ENCODE measurements at places on chromosomes 2 and 18.

DNA sequence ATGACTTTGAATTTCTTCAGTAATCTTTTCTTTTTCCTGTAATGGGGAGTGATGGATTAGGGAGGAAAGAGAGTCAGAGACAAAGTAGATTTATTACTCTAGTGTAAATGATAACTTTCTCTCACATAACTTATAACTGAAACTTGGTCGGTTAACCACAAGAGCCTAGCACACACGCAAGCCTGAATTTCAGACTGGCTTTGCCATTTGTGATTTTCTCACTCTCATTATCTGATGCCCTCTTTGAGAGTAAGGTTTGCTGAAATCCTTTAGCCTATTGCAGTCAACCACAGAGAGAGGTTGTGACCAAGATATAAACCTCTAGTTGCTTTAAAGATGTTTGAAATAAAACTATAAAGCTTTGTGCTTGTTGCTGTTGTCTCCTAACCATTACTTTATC is 117.9 kb upstream of the NETO1 start:
- no peak for DNase-seq

GRCh38 chr2:223084873-223085272 is 32.9 kb downstream of the KCNE4 start:
- no peak for DNase-seq

DNA sequence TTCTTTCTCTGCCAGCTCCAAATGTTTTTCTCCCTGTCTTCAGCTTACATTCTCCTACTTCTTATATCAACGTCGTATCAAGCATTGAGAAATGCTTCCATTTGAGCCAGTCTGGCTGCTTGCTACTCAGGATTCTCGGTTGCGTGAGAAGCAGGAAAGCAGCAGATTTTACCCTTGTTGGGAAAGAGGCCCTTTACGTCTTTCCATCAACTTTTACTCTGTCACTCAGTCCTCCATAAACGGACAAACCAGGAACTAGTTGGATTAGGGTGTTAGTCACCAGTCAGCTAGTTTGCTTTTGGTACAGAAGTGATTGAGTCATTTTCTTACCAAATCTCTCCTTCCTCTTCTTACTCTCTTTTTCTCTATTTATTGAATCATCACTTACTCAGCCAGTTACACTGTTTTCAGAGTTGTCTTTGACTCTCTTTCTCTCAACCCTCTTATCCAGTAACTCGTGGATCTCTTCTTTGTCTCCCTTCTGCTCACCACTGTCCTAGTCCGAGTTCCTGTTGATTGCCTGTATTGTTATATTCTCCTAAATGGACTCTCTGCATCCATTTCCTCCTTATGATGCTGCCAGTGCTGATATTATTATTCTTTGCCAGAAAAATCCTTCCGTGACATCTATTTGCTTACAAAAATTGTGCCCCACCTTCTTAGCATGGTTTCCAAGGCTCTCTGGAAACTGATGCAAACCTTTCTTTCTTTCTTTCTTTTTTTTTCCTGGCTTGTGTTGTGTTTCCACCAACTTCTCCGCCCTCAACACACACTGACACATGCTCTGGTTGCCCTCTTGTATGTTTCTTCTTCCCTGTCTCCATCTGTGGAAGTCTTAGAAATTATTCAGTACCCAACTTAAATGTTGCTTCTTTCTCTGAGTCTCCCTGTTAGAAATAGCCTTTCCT is 61.5 kb downstream of the VRK2 start:
- no peak for DNase-seq

GRCh38 chr18:76281565-76281964 is 213.5 kb downstream of the ZNF516 start:
- no peak for DNase-seq

DNA sequence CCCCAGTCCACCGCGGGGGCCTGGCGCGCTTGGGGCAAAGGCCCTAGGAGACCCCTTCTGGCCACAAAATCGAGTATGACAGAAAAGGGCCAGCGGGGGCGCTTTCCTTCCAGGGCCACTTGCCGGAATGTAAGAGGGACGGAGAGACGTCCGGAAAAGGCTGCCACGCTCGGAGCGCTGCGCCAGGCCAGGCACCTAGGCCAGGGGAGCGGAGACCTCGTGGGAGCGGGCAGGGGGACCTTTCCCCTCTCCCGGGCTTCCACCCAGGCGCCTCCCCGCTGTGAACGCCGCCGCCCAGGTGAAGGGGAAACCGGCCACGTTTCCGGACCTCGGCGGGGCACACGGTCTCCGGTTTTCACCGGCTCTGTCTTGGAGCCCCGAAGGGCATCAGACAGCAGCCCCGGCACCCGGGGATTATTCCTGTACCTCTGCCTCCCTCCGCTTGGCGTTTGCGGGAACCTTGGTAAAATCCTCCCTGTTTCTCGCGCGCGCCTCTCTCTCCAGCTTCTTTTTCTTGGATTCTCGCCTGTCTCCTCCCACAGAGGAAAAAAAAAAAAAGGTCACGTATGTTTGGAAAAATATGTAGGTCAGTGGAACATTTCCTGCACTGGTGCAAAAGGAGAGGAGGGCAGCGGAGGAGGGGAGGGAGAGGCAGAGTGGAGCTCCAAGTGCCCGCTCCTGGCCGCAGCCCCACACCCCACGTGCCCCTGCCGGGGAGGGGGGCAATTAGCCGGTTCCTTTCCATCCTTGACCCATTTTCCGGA is 1.2 kb upstream of the NPAS2 start:
- no peak for DNase-seq

DNA sequence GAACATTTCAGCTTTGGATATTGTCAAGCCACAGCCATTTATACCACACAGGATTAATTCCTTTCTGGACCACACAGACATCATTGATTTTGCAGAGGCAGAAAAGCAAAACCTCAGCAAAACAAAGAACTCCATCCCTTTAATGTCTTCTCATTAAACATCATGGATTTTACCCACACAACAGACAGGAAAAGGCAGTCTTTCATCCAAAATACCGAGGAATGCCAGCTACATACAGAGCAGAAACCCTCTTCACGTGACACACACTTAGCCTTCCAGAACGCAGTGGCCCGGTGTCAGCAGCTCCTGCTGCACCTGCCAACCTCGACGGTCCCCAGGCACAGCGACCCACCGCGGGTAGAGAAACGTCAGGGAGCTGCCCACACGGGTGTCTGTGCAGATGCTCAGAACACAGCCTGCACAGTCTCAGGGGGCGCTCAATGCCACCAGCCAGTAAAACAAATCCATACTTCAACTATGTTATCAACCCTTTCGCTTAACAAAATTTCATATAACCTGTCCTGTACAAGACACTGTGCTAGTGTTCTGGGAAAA is 304.5 kb downstream of the EIPR1 start:
- no peak for DNase-seq

- no peak for DNase-seq
These were observed 99.7 kb upstream of the CTDP1 start for GRCh38 chr18:79579807-79580497.

- DNase-seq = no peak
These were observed 84.2 kb upstream of the ID2 start for GRCh38 chr2:8597559-8598225.

DNA sequence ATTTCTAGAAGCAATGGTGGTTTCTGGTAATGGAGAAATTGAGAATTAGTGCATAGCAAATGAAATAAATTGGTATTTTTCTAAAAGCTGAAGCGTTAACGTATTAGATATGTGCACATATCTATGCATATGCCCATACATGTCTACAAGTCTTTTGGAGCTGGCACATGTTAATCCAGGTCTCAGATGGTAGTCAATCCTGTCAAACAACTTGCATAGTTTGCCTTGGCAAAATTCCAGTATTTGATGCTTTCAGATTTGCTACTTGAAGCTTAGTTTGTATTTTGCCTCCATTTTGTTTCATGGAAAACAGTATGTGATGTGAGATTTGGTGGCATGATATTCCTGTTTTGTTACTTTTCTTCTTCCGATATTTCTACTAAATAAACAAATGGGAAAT is 304.6 kb downstream of the PARD3B start:
- no peak for DNase-seq

GRCh38 chr2:193539188-193539587 is 1344.5 kb upstream of the TMEFF2 start:
- DNase-seq = no peak

- DNase-seq = peak; percentile 48
These were observed at the start of gene AGPS for GRCh38 chr2:177392373-177393202. Gene AGPS, plus strand, starts transcription at chr2:177392773. Its CDS starts 17 bp downstream, at chr2:177392790.

GRCh38 chr18:25595274-25596060 is 243.5 kb upstream of the ZNF521 start:
- DNase-seq = no peak

- no peak for DNase-seq
These were observed 24.0 kb downstream of the PKDCC start for GRCh38 chr2:42071791-42072190.

- DNase-seq = no peak
These were observed 127.4 kb downstream of the NOL4 start for GRCh38 chr18:34097312-34097711.

- no peak for DNase-seq
These were observed 166.8 kb downstream of the BCL2 start for GRCh38 chr18:63152791-63153190.

DNA sequence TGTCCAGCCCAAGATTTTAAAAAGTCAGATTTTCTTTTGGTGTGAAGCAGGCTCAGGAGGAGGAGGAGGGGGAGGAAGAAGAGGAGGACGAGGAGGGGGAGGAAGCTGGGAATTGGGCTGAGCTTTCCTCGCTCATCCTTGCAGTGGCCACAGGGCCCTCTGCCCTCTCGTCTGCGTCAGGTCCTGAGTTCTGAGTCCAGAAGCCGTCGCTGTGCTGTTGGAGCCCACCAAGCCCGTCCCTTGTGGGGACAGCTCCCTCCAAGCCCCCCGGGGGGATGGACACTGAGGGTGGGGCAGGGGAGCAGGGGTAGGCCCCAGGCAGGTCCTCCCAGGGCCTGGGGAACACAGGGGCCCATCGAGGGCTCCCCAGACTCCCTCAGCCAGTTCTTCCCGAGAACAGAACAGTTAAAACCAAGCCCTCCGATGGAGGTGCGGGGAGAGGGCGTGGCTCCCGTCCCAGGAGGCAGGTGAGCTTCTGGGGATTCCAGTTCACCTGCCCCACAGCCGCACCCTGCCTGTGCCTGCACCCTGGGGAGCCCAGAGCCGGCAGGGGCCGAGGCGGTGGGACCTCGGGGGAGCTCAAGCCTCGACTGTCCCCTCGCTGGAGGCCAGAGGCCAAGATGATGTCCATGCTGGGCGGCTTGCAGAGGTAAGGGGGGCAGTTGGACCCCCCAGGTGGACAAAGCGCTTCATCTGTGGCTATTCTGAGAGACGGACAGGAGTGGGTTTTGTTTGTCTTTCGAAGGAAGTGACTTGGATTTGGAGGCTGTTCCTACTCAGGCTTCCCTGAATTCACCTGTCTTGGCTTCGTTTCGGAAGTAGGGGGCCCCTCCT is at the start of gene GAL3ST2:
GAL3ST2 (plus strand) TSS at position 487 of the 834 bp plus-strand sequence; CDS start at position 621, 134 bp downstream.
- DNase-seq = no peak

DNA sequence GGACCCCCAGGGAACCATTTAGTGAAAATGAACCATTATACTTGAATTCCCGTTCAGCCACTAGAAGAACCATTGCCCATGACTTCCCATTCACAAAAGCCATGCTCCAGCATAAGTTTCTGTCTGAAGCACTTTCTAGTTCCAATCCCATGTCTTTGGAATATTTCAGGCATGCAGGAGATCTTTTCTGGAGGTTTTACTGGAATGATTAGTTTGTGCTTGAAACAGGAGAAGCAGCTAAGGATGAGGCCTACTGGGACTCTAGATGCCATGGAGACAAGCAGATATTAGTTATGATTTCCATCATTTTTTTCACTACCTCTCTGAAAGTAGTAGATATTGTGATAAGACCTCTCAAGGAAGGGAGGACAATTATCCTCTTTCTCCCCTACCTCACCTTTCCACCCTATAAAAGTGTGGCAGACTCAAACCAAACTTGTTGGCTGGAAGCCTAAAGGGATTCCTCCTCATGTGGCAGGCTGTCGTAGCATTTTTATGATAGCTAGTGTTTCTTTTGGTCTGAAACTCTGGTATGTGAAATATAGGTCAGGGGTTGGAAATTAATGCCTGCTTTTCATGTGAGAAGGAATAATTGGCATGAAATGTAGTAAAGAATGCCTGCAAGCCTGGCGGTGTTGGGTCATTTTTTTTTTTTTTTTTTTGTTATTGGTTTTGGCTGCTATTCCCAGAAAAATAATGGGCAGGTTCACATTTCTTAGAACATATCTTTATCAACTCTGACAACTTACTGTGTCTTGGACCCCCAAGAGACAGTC is 29.3 kb upstream of the MMADHC start:
- no peak for DNase-seq

DNA sequence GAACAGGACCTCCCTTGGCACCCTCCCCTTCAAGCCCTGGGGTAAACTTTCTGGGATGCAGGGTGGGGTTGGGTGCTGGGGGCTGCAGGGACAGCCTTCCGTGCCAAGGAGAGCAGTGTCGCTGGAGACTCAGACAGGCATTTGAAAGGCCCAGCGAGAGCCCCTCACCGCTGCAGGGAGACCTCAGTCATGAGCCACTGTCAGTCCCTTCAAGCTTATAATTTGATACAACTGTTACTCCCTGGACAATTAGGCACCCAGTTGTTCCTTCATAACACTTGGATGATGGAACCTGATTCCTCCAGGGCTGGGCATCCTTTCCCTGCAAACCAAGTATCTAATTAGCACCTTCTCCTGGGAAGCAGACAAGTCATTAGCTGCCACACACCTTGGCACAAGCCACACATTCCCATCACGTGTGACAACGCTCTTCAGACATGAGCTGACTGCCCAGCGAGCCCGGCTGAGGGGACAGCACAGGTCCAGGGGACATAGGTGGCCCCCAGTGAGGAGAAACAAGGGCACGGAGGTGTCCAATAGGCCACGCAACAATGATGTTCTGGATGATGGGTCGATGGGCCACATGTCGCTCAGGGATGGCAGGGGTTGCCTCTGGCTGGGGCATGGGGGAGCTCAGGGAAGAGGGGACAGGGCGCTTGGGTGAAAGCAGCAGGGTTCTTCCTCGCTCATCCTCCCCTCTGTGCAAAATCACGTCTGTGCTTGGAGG is 59.6 kb downstream of the KCNF1 start:
- no peak for DNase-seq

DNA sequence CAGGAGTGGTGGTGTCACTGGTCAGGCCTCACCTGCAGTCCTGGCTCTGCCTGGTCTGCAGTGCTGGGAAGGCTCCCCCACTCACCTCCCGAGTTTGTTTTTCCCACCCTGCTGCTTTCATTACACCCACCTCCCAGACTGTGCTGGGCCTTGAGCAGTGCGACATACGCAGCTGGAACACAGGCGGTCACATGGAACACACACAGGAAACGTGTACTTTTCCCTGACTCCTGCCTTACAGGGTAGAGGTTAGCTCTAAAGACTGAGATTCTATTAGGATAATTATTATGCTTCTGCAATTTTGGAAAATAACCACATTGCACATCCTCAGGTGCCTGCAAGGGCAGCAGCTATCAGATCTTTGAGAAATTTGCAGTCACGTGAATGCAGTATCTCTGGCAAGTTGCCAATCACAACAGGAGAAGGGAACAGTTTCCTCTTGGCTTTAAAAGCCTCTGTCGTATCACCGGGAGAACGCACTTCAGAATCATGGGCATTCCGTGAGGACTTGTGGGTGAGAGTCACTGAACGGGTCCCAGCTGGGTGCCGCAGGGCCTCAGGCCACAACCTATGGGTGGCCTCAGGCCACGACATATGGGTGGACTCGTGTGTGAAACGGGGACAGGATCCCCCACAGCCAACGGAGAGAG is 136.5 kb downstream of the ZNF236 start:
- DNase-seq = no peak

- no peak for DNase-seq
These were observed 1.6 kb downstream of the NCOA1 start for GRCh38 chr2:24492421-24493279.
